Pulmonary artery endothelial cell (primary cell): ENCODE measurements at places on chromosomes 11 and 22.

DNA sequence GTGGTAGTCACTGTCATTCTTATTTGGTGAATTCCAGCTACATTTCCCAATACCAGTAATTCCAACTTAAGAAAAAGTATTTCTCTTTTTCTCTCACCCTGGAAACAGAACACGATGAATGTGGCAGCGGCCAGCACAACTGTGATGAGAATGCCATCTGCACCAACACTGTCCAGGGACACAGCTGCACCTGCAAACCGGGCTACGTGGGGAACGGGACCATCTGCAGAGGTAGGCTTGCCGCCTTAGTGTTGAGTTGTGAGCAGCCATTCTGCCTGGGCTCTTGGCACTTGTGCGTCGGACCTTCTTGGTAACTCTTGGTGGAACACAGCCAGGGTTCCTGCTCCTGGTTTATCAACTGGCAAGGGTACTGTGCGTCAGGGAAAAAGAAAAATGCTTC, 559.8 kb downstream of the NELL1 start:
- no peak for DNase-seq

DNA sequence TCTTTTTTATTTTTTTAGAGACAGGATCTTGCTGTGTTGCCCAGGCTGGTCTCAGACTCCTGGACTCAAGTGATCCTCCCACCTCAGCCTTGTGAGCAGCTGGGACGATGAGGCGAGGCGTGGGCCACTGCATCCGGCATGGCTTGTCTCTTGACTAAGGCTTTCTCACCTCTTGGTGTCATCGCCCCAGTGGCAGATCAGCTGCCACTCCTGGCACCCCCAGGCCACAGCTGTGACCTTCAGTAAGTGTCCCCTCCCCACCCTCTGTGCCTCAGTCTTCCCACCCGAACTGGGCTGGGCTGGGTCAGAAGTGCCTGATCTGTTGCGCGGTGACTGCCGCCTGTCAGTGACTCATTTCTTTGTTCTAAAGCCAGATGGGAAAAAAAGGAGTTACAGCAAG, 3.6 kb downstream of the SYNGR1 start:
- no peak for DNase-seq

GRCh38 chr22:46116491-46116958, 33.8 kb upstream of the PPARA start:
- peak; percentile 63 for DNase-seq

GRCh38 chr11:115739878-115740277, 235.7 kb upstream of the CADM1 start:
- DNase-seq, result no peak
